ENCODE measurements at places on chromosomes 2 and 18.

DNA sequence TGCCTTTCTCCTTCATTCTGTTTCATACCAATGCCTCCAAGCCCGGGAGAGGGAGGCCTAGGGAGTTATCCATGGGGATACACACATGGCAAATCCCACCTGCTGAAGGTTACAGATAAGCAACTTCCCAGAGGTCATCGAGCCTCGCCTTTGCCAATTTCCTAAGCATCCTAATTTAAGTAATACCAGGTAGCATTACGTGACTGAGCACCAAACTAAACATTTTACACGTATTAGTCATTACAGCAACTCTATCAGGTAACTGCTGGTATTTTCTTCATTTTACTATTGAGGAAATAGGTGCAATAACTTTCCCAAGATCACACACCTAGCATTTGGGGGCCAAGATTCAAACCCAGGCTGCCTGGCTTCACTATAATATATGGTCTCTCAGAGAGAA is 30.1 kb upstream of the BZW1 start:
- no peak for DNase-seq

- no peak for DNase-seq
Measured at GRCh38 chr2:170467568-170468422, 247.3 kb upstream of the SP5 start.

- no peak for DNase-seq
Measured at GRCh38 chr2:95385570-95385984, 16.9 kb upstream of the FAHD2A start.

DNA sequence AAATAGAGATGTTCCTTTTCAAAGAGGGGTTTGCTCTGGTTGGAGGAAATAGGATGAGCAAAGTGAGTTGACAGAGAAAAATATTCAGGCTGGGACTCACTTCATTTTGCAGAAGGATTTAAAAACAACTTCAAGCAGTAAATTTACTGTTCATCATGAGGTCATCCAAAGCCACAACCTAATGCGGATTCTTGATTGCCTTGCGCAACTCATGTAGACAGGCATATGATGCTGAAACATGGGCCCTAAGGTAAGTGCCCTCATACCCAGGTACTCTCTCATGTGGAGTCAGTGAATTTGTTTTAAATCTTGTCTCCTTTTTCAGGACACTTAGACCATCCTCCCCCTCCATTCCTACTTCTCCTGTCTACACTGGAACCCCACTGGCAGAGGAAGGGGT is 51.9 kb upstream of the LYPD1 start:
- DNase-seq = no peak

All from iPS DF 19.7 (cell line).